ENCODE measurements at places on chromosomes 1 and 21.

- DNase-seq = no peak
Observed at GRCh38 chr1:221823149-221823548, 81.3 kb upstream of the DUSP10 start.

DNA sequence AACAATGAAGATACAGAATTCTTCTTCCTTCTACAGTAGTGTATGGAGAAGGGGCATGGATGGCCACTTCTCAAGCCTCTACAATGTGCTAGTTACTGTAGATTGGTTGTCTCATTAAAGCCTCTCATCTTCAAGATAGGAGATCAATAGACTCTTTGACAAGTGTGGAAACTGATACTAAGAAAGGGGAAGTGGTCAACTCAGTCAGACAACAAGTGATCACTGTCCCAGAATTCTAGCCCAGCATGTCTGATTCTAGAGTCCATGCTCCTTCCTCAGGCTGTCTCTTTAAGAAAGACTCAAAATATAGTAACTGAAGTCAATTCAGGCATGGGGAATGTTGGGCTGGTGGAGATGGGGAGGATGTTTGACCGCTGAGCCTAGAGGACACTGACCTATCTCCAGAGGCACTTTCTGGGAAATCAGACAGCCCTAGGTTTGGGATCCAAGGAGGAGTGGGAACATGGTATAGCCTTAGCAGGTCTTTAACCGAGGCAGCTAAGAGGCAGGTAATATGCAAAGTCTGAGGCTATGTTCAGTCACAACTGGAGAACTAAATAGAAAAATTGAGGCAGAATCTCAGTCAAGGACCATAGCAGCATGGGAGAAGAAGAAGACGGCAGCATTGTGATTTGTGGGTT is 39.3 kb upstream of the EYA3 start:
- peak; percentile 76 for DNase-seq

DNA sequence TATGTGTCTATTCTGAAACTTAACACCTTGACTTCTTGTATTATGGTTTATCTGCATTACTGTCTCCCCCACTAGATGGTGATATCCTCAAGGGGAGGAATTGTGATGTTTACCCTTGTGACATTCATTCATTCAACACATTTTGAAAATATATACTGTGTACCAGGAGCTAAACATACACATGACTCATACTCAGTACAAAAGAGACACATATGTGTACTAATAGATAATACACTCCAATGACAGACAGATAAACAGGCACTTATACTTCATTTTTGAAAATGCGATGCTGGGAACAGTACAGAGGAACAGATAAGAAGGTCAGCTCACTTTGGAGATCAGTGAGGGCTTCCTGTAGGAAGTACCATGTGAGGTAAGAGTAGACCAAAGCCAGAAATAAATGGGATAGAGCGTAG is 8.9 kb upstream of the RAB3GAP2 start:
- no peak for DNase-seq

GRCh38 chr1:165383599-165384405 is 27.3 kb upstream of the LMX1A start:
- DNase-seq = no peak

- peak; percentile 71 for DNase-seq
Observed at GRCh38 chr1:157193702-157194391, 55.7 kb upstream of the ETV3 start.

Measured in suppressor macrophage treated with lipopolysaccharide for 1 hour (primary cell).